ENCODE measurements at places on chromosomes 1 and 21.

- DNase-seq = no peak
These were observed 68.1 kb downstream of the JAK1 start for GRCh38 chr1:64898107-64898861.

DNA sequence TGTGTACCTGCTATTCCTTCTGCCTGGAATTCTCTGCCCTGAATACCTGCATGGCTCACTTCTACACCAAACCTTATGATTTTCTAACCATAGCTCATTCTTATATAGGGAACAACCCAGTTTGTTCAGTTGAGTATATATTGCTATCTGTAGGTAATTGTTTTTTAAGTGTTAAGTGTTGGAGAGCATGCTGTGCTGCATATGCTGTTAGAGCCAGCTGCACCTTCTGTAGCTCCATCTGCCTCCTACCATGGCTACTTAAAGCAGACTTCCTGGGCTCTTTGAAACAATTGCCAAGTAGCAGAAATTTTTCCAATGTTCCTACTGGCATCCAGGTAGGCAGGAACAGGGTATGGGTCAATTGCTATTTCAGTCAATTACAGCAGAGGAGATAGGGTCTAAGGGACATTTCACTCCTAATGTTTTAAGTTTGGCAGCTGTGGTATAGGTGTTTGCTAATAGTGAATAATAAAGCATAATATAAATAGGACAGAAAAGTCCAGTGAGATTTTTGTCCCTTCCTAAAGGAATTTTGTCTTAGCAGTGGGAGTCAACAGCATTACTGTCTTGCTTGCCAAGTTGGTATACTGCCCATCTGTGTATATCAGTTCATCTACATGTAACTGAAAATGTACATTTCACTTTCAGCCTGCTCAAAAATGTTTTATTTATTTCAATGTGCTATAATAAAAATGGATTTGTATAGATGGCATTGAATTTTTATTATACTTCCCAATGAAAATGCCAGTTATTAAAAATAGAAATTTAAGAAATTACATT, 34.0 kb upstream of the C1orf115 start:
- DNase-seq = no peak

- no peak for DNase-seq
These were observed 296.3 kb downstream of the PTBP2 start for GRCh38 chr1:97017895-97018294.

GRCh38 chr1:237507005-237507404, 383.7 kb downstream of the ZP4 start:
- no peak for DNase-seq

DNA sequence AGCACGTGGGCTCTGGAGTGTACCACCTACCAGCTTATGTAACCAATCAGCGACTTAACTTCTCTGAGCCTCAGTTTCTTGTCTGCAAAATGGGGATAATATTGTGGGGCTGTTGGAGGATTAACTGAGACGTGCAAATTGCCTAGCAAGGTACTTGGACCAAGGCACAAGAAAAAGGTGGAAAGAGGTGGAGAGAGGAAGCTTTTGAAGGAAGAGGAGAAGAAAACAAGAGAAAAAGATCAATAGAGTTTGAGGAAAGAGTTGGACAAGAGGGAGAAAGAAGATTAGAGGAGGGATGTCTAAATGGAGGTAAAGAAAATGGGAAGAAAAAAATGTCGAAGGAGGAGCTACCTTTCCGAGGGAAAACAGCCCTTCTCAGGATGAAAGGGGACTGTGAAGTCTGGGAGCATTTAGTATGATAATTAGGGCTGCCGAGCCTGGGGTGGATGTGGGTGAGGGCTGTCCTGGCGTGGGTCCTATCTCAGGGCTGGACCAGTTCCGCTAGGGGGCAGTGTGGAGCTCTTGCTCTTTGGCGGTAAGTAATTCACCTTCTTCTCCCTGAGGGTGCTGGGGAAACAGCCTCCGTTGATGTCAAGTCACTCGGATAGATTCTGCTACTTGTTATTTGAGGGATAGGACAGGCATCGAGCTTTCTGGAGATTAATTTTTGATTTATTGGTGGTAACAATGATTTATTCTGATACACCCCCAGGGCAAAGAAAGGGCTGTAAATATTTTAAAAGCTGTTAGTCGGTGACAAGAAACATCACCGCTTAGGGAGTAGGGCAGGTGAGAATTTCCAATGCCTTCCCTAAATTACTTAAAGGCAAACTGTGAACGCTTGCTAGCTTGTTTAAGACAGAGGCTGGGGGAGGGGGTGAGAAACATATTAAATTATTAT, 79.0 kb upstream of the NFASC start:
- DNase-seq = no peak

DNA sequence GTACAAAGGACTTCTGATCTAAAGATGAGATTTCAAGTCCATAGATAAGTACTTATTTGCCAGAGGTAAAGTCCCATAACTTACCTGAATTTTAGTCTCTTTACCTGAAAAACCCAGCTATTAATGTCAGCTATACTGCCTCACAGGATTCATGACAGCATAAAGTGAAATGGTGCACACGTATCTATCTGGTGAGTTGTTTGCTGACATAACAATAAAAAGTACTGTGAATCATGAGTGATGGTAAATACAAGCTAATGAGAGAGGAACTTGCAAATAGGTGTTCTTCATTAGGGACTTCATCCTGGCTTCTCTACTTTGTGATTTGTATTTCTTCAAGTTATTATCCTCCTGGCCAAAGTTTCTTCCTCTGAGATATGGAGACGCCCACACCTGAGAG, 225.1 kb upstream of the C8B start:
- no peak for DNase-seq

- no peak for DNase-seq
These were observed 21.6 kb downstream of the MAPKAPK2 start for GRCh38 chr1:206706298-206706791.

DNA sequence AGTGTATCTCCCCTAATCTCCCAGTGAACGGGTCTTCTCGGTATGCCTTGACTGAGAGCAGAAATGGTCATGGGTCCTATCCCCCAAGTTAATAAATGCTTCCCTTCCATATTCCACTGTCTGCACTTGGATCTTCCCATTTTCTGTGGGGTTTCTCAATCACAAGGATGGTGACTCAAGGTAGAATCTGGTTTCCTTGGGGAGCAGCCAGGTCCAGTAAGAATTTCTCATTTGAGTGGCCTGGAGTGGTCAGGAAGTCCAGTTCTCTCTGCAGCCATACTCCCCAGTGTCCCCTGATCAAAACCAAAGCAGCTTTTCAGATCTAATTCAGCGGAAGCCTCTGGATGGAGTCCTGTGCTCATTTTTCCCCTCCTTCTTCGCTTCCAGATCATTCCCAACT, 14.8 kb upstream of the SLC27A3 start:
- DNase-seq = no peak

- DNase-seq = no peak
These were observed 11.5 kb downstream of the OTUD3 start for GRCh38 chr1:19893687-19894086.

GRCh38 chr1:162463021-162463420, 34.6 kb upstream of the UHMK1 start:
- no peak for DNase-seq

DNA sequence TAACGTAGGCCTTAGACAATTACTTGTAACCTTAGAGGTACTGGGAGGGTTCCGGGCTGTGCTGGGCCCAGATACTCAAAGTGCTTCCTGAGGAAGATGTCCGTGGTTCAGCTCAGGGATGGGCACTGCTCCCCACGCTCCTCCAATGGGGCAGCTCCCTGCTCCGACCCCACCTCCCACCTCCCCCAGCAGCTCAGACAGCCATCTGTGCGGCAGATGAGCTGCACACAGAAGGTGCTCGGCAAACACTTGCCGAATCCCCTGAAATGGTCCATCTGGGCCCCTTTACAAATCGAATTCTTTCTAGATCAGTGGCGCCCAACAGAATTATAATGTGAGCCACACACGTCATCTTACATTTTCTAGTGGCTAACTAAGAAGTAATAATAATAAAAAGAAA, 242.4 kb upstream of the RAB4A start:
- no peak for DNase-seq

DNA sequence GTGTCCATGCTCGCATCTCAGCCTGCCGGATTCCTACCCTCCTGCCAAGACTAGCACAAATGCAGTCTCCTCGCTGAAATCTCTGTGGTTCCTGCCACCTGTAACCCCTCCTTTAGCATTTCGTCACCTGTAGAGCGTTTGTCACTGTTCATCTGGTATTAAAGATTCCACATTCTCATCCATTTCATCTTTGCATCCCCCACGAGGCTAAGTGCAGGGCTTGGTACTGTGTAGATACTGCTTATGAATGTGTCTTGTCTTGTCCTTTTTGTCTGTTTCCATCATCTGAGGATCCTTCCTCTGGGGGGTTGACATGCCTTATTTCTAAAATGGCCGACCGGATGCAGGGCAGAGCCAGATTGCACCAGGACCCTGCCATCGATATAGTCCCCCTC, 53.7 kb upstream of the DNAJC6 start:
- DNase-seq = no peak

- no peak for DNase-seq
These were observed 7.0 kb downstream of the AHDC1 start for GRCh38 chr1:27596986-27597385.

GRCh38 chr1:159972443-159973205, 18.6 kb upstream of the SLAMF9 start:
- DNase-seq = no peak

DNA sequence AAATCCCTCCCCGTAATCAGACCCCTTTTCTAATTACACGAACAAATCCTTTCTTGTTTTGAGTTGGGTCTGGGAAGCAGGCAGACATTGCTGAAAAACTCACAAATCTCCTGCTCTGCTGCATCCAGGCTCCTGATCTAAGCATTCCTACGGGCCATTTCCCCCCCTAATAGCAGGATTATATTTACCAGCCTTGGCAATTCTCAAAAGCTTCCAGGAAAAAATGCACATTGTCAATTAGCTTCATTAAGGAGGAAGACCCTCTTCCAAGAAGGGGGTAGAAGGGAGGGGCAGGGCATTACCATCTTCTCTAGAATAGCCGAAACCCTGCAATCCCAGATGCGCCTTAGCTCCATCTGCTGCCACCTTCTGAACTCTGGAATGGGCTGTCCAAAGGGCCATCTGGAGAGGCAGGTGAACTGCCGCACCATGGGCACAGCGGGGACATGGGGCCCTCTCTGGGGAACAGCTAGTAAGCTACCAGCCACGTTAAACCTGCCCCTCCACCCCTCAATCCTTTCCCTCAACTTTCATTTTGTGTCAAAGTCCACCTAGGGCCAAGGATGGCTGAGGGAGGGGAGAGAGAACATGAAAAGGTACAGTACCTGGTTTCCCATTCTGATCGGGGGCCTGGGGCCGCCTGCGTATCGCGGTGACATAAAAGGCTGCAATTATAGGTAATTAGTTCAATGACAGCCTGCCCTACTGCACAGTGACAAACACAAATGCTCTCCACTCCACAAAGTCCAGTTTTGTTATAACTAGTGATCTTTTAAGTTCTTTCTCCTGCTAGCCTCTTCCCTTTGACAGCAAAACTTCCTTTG, 56.8 kb downstream of the MRPL37 start:
- no peak for DNase-seq

DNA sequence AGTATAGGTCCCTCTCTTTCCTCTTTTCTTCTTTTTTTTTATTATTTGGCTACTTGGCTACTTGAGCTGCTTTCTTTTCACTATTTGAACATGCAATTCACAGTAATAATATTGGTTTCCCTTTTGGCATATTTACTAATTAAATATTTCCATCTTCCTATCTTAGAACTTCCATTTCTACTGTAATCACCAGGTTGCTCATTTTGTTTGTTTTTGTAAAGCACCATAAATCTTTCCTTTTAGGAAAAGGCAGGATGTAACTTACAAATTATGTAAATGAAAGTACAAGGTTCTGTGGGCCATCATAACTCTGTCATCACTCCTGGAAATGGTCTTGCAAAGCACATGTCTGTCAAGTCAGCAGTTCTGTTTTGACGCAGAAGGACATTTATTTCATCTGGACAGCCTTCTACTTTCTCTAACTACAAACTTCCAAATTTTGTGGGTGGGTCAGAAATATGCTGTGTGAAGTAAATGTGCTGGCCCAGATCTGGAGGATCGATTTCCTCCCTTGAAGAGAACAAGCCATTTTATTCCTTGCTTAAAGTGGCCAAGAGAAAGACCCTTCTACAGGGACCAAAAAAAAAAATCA, 71.7 kb upstream of the TNFSF18 start:
- DNase-seq = no peak

- DNase-seq = no peak
These were observed 26.4 kb downstream of the RRAGC start for GRCh38 chr1:38833146-38833545.

DNA sequence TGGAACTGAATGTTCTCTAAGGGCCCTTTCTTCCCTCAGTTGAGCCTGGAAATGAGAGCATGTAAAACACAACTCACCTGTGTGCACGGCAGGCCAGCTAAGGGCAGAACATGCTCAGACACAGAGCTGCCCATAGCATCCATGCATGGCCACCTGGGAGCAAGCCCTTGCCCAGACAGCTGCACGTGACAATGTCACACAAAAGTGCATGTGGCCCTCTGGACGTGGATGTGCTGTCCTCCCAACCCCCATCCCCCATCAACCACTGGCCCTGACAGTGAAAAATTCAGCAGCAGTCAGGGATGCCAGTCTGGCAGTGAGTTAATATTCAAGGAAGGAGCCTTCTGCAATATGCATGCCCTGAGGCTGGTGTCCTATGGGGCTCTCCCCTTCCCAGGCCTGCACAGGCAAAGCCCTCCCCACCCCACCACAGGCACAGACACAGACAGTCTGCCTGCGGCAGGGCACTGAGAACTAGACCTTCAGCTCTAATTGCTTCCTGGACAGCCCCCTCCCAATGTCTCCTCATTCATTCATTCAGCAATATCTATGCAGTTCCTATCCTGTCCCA, 14.6 kb upstream of the COL16A1 start:
- no peak for DNase-seq

GRCh38 chr1:36352125-36352909, 28.9 kb upstream of the EVA1B start:
- no peak for DNase-seq

GRCh38 chr1:180167021-180167701, 12.5 kb downstream of the QSOX1 start:
- no peak for DNase-seq

- DNase-seq = no peak
These were observed 415.6 kb downstream of the RYR2 start for GRCh38 chr1:237457573-237457972.

- DNase-seq = peak; percentile 56
These were observed 88.1 kb downstream of the CCDC30 start for GRCh38 chr1:42551180-42551579.

- no peak for DNase-seq
These were observed 1.1 kb upstream of the DNAJC28 start for GRCh38 chr21:33492571-33492970.

DNA sequence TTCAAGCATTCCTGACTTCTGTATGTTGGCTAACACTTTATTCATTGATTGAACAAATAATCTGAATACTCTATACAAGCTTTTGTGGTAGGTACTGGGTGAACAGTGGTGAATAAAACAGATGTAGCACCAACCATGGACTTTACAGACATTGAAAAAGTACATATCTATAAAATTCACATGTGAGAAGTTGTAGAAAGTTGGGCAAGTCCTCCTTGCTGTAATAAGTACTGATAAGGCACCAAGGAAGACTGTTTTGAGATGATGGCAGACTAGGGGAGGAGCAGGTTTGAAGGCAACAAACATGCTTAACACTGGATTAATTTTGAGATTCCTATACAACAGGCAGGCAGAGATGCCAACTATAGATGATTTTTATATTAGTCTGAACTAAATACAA, 42.4 kb downstream of the RNF2 start:
- no peak for DNase-seq

GRCh38 chr1:197787056-197787455, 11.8 kb upstream of the DENND1B start:
- no peak for DNase-seq

Measured in SIG-M5 (cell line).